ENCODE measurements at places on chromosomes 1 and 21.

DNA sequence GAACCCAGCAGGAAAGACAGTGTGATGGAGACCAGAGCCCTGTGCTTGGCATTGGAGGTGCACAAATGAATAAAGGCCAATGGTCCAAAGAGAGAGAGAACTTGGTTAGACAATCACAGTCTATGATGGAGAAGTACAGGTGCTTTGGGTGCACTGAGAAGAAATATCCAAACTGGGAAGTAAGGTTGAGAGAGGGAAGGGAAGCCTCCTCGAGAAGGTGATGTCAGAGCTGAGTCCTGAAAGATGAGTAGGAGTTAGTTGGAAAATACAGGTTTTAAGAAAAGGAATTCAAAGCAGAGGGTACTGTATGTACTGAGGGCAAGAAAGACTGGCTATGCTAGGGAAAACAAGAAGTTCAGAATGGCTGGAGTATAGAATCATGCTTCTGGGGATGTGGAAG is 94.1 kb upstream of the CD53 start:
- DNase-seq: no peak

- DNase-seq: no peak
These were observed 3.1 kb upstream of the CDKN2C start for GRCh38 chr1:50966991-50967390.

DNA sequence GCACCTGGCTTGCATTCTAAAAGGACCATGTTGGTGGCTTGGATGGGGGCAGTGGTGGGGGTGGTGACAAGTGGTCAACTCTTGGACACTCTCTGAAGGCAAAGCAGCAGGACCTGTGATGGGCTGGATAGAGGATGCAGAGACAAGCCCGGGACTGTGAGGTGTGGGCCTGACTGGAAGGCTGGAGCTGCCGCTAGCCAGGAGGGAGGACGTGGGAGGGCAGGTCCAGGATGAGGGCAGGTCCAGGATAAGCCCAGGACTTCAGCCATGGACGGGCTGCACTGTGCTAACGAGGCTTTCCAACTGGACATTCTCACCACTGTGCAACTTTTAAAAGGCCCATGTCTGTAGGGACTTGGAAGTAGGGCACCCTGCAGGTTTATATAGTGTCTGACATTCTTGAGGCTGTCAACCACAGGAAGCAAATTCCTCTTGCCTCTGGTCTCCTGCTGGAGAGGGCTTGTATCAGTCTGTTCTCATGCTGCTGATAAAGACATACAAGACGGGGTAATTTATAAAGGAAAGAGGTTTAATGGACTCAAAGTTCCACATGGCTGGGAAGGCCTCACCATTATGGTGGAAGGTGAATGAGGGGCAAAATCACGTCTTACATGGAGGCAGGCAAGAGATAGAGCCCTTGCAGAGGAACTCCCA is 8.3 kb upstream of the C1orf167 start:
- DNase-seq: no peak

- DNase-seq: peak; percentile 91
These were observed 51.8 kb downstream of the EDN2 start for GRCh38 chr1:41432481-41433280.

- no peak for DNase-seq
These were observed 19.0 kb upstream of the RNF11 start for GRCh38 chr1:51217101-51217500.

DNA sequence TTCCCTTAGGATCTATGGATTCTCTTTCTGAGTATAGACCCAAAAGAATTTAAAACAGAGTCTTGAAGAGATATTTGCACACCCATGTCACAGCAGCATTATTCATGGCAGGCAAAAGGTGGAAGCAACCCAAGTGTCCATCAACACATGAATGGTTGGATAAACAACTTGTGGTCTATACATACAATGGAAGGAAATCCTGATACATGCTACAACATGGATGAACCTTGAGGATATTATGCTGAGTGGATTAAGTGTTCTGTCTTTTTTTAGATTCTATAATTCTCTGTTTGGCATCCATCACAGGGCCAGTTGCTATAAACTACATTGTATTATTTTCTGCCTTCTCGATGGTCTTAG is 39.8 kb downstream of the PTPN14 start:
- no peak for DNase-seq

- DNase-seq: no peak
These were observed 86.4 kb upstream of the RUNX1 start for GRCh38 chr21:35135481-35135880.

DNA sequence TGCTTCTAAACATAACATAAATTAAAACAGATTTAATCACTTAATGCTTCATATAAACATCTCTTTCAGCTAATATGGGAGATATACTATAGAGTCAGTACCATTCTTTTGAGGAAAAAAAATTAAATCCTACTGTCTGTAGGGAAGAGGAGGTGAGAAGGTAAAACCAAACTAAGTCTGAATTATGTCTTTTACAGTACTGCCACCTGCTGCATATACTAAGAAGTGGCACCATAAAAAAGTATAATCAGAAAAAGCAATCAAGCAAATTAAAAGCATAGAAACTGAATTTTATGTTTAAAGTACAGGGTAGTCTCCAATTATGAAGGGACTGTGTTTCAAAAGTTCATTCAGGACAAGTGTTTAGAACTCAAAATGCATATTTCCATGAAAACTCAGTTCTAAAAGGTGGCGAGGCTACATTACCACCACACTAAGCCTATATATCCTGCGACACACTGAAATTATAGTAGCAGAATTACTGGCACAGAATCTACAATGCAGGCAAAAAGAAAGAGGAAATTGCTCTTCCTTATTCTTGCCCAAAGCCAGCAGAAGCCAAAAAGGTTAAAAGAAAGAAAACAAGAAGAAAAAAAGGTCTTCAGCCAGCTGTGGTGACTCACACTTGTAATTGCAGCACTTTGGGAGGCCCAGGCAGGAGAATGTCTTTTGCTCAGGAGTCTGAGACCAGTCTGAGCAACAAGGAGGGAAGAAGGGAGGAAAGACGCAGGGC is 9.0 kb downstream of the NSL1 start:
- DNase-seq: peak; percentile 35
